ENCODE measurements at places on chromosomes 7 and 10.

GRCh38 chr7:95099106-95099505, 191.7 kb downstream of the PPP1R9A start:
- DNase-seq: no peak

GRCh38 chr7:121212036-121212435, 116.8 kb upstream of the WNT16 start:
- DNase-seq: no peak

GRCh38 chr10:72421885-72422540, 67.3 kb upstream of the DNAJB12 start:
- DNase-seq: no peak

DNA sequence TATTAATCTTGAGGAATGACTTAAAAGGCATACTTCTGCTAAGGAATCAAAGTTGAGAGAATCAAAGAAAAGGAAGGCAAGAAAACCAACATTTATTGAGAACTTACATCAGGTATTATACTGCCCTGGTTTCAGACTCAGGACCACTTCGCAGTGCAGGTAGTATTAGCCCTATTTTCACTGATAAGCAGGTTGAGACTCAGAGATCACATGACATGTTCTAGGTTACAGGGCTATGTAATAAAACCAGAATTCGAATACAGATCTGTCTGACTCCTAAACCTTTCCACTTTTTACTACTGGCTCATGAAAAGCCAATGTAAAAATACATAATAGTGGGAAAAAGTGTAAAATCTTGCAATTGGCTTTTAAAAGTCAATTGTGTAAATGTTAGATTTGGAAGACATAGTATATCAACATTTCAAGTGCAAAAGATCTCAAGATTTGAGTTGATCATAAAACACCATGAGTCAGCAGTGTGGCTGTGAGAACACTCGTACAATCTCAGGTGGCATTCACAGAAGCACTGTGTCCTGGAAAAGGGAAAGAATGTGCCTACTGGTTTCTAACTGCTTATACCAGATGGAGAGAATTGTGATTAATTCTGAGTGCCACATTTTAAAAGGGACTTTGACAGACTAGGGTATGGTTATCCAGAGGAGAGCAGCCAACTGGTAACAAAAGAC, 195.8 kb upstream of the MKLN1 start:
- no peak for DNase-seq

DNA sequence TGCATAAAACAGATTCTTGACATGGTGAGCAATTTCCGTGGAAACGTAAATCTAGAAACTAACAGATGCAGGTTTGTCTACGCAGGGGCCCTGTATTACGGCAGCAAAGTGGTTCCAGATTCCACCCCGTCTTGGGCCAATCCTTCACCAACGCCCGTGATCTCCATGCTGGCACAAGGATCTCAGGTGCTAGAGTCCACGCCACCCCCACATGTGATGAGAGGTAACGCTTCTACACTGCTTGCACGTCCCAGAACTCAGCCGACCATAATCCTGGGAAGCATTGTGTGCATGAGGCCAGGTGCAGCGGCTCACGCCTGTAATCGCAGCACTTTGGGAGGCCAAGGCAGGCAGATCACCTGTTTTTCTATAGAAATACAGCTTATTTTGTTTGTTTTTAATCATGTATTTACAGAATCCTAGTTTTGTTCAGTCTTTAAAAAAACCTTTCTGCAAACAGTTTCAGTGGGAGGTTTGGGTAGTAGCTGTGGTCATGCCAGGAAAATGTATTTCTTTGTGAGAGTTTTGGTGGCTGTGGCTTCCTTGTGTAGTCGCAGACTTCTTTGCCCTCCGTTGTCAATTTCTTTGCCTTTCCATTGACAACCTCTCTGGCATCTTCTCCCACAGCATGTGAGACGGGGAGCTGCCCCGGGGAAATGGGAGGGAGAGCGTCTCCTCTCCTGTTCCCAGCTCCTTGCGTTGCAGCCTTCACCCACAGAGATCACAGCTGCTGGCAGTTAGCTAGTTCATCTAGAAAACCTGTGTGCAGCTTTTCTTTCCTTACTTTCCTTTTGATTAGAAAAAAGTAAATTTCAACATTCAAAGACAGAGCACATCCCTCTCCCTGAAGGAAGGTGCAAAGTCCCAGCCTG, 35.7 kb downstream of the ITIH2 start:
- no peak for DNase-seq

DNA sequence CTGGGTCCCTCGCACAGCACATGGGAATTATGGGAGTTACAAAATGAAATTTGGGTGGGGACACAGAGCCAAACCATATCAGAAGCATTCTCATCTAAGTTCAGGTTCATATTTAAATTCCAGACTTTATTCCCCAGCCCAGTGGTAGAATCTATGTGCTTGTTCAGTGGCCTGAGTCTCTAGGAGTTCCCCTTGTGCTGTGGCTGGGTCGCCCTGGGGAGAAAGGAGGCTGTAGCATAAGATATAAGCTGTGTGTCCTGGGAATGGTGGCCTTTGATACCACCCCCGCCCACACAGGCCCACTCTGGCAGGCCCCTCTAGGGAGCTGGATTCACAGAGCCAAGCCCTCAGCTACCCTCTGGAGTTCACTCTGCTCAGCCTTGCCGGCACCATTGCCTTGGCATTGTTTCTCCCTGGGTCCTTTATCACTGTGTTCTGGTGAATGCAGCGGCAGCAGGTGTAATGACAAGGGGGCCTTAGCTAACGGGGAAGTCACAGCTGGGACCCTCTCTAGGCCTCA, 64.2 kb downstream of the MINDY4 start:
- DNase-seq: no peak

DNA sequence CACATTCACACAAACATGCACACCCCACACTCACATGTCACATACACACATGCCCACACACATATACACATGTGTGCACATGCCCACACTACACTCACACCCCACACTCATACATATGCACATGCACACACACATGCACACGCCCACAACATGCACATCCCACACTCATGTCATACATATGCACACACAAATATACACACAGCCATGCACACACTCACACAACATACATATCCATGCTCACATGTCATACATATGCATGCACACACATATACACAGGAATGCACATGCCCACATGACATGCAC, 219.8 kb downstream of the DNAJB6 start:
- no peak for DNase-seq

- DNase-seq: peak; percentile 7
These were observed at the start of gene BICC1 for GRCh38 chr10:58512491-58513187. BICC1 (plus strand) TSS chr10:58512872; CDS start chr10:58513144, 272 bp downstream.

DNA sequence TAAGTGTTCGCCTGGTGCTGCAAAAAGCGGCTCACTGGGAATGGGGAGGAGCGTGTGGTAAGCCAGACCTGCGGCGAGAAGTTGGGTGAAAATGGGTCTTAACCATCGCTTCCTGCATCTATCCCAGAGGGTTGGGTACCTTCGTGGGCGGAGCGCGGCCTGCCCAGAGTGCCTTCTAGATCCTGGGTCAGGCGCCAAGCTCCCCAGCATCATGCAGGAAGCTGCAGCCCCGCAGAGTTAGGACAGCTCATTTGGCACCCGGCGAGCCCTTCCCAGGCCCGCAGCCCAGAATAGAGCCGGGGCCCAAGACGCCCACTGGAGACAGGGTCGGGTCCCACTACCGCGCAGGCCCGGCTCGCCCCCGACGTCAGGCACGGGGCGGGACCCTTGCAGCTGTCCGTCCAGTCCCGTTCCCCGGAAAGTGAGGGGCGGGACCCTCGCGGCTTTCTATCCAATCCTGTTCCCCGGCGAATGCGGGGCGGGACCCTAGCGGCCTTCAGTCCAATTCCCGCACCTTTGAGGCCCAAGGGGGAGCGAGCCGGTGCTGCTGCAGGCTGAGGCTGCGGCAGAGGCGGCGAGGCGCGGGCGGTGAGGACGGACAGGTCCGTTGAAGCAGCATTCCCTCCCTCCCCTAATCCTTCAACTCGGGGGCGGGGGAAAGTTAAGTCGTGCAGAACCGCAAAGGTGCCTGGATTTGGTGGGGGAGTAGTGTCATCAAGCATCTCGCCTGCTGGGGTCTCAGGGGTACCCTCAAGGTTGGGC, at the start of gene CROT:
Gene CROT, plus strand, starts transcription at position 499 of the 762 bp plus-strand sequence. CDS start 3,405 bp downstream, outside the sequence.
- peak; percentile 84 for DNase-seq

GRCh38 chr10:30011396-30011795, 48.0 kb downstream of the JCAD start:
- DNase-seq: no peak

- DNase-seq: no peak
These were observed 1.3 kb upstream of the ERCC6 start for GRCh38 chr10:49540056-49540797.

DNA sequence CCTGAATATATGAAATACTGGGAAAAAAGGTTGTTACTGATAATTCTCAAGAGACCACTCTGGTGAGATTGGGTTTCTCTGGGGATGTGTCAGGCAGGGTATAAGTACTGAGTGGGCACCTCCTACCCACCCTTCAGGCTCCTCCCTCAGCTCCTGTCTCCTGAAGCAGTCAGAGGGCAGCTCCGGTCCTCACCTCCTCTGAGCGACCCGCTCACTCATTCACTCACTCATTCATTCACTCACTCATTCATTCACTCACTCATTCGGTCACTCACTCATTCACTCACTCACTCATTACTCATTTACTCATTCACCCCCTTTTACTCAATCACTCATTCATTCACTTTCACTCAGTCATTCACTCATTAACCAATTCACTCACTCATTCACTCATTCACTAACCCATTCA, 6.9 kb upstream of the PFKP start:
- no peak for DNase-seq

DNA sequence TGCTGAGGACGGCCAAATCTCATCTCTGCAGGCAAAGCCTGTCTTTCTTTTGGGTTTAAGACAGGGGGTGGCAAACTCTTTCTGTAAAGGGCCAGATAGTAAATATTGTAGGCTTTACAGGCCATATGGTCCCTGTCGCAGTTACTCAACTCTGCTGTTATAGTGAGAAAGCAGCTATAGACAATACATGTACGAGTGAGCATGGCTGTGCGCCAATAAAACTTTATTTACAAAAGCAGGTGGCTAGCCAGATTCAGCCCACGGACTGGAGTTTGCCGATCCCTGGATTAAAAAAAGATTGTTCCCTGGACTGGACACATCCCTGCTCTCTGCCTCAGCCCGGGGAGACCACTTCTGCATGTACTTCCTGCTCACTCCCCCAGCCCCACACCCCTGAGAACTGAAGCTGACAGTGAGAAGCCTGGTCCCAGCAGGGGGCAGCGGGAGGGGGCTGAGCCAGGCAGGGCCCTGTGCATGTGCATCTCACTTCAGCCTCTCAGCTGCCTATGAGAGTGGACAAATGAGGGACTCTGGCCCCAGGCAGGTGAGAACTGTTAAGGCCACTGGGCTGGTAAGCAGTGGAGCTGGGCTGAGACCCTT, 392.4 kb downstream of the PLXNA4 start:
- no peak for DNase-seq

DNA sequence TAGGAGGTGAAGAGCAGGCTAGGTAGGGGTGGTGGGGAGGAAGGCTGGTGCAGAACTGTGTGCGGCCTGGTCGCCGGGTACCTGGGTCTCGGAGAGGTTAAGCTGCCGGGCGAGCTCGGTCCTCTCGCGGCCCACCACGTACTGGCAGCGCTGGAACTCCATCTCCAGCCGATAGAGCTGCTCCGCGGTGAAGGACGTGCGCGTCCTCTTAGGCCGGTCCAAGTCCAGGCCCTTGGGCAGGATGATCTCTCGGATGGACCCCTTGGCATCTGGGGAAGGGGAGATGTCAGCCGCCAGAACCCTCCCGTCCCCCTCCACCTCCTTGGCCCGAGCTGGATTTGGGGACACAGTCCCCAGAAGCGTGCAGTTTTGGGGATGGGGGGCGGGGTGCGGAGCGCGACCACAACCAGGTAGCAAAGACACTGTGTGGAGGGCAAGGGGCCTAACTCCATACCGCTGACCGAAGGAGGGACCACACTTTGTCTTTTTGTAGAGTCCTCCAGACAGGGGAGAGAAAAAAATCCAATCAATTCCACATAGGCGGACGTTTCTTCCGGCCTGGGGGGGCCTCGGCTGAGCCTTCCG, 1.6 kb downstream of the VAX1 start:
- no peak for DNase-seq

- DNase-seq: no peak
These were observed 42.7 kb upstream of the LAMB1 start for GRCh38 chr7:108045669-108046068.

GRCh38 chr7:105677817-105678573, 96.7 kb upstream of the EFCAB10 start:
- DNase-seq: no peak

DNA sequence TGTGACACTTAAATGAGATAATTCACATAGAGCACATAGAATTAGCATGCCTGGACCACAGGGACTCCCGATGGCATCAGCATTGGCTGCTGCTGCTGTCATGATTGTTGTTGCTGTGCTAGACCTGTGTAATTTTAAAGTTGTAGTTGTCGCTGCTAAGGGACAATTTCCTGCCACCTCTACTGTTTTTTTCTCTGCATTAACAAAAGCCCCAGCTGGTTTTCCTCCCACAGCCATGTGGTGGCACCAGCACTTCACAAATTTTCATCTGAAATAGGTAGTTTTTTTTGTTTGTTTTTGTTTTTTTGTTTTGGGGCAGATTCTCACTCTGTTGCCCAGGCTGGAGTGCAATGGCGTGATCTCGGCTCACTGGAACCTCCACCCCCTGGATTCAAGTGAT, 25.4 kb upstream of the PRXL2A start:
- no peak for DNase-seq

DNA sequence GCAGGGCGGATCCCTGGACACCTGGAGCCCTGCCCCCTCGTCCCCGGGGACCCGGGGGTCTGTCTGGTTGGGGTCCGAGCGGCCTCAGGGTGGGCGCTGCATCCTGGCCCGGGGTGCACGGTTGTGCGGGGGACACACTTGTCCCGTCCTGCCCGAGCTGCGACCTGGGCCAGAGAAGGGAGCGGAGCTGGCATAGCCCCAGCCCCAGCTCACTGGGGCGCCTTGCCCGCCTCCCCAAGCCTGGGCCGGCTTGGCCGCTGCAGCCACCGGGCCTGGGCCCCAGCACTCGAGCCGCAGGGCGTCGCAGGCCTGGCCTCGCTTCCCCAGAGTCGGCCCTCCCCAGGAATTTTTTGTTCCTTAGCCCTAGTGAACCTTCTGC, 54.5 kb downstream of the GLRX3 start:
- DNase-seq: no peak

DNA sequence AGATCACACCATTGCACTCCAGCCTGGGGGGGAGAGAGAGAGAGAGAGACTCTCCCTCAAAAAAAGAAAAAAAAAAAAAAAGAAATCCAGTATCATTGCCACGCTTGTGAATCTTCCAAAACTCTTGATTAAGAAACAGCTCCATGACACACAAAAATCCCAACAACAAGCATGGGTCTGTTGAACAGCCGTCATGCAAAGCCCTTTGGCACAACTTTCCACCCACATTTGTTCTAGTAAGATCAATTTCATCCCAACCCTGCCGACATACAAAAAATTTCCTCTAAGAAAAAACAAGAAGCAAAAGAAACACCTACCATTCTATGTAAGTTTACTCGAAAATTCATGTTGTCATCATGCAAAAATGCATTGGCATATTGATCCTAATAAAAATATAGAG, 62.8 kb downstream of the ARMH3 start:
- DNase-seq: peak; percentile 37

DNA sequence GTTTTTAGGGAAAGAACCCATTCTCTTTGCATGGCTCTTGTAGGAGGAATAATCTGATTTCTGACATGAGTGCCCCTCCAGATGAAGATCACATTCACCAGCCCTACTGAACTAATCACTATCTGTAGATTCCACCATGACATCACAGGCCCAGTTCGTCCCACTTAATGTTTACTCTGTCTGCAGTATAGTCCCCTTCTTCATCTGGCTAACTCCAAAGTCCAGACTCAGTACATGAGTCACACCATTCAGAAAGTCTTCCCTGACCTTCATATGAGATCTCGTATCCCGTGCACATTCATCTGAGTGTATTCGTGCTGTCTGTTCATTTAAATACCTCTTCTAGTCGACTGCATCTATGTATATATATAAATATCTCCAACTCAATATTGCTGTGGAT, 366.5 kb upstream of the AKR1E2 start:
- DNase-seq: no peak

All from NCI-H524 (cell line).